Femur (tissue), 1 donor: ENCODE measurements at places on chromosomes 2 and 18.

DNA sequence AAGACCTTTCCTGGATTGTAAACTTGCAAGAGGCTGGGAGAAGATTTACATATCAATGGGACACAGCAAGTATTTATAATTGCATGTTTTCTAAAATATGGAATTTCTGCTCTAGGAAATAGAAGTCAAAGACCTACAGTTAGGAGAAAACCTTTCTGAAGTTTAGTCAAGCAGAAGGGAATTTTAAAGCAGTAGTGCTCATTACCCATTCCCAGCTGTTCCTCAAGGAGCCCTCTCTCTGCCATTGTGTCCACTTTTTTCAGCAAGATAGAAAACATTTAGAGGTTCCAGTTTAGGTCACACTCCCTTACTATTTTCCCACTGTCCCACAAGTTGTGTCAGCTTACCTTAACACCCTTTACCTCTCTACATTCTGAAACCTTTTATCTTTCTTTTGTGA, 584.0 kb upstream of the CHAC2 start:
- no peak for DNase-seq

DNA sequence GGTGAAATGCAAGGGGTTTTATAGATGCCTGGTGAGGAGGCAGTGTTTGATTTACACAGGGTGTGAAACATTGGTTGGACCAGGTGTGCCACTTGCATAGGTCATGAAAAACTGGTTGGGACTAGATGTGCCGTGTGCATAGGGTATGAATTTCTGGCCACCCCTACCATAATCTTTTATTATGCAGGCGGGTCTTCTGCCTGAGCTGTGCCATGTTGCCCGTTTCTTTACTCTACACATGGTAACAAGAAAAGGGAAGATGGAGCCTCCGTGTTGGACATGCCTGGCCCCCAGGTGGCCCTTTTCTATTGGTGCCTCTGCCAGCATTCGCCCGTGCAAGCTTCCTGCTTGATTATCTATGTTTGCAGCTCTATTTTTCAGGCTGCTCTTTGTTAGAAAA, 805.4 kb downstream of the TRIB2 start:
- DNase-seq, result no peak

DNA sequence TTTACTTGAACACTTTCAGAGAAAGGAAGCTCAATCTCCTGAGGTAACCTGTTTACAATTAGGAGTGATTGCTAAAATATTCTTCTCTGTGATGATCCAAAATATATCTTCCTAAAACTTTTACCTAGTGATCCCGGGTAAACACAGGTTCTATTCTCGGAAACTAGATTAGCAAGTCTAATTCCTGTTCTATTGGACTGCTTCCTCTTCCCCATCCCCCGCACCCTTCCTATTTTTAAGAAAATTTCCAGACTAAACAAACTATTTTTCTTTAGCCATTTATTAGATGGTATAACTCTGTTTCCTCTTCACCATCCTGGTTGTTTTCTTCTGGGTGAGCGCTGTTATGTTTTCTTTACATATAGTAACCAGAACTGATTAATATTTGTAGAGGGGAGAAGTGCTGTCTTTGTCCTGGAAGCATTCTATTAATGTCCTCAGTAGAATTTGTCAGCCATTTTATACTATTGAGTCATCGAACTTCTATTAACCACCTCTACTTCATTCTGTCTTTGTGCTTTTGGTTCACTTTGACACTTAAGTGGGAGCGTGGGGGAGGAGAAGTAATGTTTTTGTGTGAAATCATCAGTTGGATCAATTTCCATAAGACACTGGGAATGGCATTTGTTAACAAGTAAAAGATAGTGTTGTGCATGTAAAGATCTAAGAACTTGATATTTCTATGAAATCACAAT, 31.8 kb downstream of the CREB1 start:
- DNase-seq, result no peak

DNA sequence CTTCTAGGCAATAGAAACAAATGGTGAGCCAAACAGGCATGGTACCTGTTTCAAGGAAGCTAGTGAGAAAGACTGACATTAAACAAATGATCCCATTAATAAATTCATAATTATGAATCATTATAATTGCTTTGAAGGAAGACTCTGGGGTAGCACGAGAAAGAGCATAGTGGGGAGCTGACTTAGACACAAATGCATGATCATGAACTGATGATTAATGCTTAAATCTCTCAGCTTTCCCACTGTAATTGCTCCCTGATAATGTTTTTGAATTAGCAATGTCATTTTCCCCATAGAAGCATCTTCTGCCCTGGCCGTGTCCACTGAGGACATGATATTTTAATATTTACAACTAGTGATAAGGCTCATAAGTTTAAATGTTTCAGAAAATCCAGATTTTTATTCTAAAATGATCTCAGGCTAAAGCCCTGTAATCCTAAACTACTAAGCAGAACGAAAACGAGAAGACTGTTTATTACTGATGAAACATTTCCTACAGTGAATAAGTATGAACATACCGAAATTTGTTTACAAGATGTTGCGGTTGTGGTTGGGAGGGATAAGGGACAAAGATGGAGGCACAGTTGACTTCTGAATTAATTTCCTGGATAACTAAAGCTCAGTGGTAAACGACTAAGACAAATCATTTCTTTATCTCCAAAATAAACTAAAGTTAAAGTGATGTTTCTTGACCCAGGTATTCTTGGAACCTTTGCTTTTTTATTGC, 47.3 kb upstream of the TACR1 start:
- DNase-seq, result no peak

DNA sequence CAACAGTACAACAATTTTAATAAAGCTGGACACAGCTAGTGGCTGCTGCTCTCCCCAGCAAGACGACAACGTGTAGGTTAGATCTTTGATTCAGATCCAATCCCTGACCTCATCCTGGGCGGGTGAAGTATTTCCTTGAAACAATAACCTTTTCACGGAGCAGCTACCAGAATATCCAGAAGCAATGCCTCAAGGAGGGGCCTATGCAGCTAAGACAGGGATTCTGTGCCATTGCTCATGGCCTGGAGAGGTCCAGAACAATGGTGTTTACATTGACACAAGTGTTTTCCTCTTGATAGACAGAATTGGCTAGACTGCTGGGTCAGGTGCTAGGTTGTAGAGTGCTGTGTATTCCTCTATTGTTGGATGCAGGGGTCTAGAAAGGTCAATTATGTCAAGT, 520.1 kb downstream of the BCL11A start:
- DNase-seq, result no peak

DNA sequence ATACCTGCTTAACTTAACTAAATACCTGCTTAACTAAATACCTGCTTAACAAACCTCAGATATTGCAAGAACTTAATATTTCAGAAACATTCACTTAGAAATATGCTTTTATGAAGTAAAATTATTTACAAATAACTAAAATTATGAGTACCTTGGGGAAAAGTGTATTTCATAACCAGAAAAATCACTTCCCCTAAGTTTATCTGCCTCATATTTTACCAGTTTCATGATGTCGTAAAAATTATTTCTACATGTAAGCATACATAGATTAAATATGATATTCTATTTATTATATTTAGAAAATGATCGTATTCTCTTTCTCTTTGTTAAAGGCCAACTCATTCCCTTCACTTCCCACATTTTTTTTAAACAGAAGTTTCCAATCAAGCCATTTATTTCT, 41.5 kb upstream of the DSC1 start:
- DNase-seq, result no peak

DNA sequence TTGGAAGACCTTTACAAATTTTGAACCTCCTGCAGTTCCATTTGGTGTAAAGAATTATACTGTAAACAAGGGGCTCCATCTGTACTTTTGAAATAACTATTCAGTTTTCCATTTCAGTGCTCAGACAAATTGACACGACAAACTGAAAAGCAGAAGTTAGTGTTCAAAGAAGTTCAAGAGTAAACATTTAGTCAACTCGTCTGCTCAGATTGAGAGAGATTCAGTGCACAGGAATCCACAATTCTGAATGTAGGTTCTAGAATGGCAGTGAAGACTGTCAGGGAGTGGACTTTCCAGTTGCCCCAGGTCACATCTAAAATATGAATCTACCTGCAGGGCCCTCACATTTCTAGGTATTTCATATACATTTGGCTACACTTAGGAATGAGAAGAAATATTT, 322.3 kb upstream of the TCF4 start:
- no peak for DNase-seq

DNA sequence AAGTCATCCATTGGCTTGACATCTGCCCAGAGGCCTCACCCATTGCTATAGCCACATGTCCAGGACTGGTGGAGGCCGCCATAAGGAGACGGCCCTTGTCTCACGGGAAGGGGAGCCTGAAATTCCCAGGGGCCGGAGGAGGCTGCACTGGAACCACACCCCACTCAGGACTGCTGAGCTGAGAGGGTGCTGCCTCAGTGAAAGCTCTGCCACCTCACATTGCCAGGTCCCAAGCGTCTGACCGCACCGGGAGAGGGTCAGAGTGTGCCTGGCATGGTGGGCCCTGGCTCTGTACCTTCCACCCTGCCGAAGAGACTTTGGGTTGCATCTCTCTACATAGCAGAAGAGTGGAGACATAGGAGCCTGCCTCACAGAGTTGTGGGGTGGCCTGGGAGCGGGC, 134.1 kb upstream of the GLI2 start:
- no peak for DNase-seq

DNA sequence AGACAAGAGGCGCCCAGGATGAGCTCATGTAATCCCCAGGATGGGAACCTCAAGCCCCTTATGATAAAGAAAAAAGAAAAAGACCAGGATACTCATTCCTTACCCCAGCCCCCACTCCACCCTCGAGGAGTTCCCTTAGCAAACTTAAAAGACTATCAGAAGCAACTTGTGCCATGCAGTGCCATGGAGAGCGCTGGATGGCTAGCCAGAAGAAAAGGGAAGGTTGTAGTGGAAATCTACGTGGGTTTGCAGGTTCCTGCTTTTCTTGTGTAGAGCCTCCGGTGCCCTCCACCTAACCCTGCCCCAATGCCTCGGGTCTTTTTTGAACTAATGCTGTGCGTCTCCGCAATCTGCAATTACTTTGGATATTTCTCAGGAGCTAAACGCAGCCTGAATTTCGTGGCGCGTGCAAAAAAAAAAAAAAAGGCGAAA, 16.2 kb upstream of the BCL11A start:
- no peak for DNase-seq

GRCh38 chr2:194319222-194319992, 1337.6 kb upstream of the SLC39A10 start:
- DNase-seq, result no peak

- DNase-seq, result no peak
These were observed 32.5 kb upstream of the WIPF1 start for GRCh38 chr2:174630107-174630506.

- DNase-seq, result no peak
These were observed 188.7 kb downstream of the FTCDNL1 start for GRCh38 chr2:199662255-199662654.

DNA sequence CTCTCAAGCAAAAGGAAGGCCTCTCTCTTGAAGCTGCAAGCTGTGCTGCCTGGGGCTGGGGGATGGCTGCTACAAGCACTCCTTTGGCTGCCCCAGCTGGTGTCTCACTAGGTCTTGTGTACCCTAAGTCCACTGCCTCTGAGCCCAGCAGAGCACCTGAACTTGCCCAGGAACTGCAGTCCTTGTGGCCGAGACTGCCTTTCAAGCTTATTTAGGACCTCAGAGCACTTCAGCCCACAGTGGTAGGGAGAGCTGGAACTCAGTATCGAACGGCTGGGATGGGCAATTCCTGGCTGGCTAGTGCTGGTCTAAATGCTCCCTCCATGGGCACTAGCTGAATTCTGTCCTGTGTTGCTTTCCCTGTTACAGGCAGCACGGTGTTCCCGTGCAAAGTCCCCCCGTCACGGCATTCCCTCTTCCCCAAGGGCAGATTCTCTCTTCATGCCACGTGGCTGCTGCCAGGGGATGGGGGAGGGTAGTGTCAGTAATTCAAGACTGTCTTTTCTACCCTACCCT, 25.9 kb downstream of the STPG4 start:
- DNase-seq, result no peak

- no peak for DNase-seq
These were observed 184.2 kb downstream of the PDE1A start for GRCh38 chr2:182242609-182243008.

DNA sequence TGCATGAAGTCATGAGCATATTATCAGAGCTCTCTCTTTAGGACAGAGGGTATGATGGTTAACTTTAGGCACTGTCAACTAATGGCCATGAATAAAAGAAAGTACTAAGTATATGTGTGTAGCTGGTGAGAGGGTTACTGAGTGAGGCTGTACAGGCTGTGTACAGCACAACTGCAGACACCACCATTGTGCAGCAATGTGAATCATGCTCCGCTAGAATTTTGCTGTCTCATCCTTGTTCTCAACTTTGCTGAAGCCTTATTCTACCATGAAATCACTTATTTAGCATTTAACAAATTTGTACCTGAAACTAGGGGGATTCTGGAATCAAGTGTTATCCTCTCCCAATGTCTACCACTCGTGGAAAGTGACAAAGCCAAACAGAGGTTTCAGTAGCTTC, 414.9 kb downstream of the PLCL1 start:
- DNase-seq, result no peak

DNA sequence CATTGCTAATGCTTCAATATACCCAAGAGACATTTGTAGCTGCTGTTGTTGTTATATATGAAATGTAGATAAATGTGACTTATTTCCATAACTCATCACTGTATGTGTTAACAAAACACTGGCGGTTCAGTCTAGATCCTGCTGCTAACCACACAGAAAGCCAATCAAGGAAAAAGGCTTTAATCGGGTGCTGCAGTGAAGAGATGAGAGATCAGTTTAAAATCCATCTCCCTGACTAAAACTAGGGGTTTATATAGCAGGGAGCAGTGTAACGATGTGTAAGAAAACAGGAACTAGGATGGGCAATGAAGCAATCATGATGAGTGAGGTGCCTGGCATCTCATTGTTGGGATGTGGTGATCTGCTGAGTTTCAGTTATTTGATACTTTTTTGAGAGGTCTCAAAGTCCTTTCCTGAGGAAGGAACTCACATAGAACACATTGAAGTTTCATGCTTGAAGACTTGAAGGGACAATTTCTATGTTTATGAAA, 677.7 kb upstream of the CDH7 start:
- no peak for DNase-seq

DNA sequence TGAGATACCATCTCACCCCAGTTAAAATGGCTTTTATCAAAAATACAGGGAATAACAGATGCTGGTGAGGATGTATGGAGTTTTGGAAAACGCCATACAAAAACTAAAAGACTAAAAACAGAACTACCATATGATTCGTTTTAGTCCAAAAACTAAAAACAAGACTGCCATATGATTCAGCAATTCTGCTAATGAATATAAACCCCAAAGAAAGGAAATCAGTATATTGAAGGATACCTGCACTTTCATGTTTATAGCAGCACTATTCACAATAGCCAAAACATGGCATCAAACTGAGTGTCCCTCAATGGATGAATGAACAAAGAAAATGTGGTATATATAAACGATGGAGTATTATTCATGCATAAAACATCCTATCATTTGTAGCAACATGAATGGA, 224.4 kb upstream of the MC4R start:
- no peak for DNase-seq
